Smooth muscle cell of bladder (primary cell): ENCODE measurements at places on chromosomes 1 and 21. TPM values are rescaled to one million over a fixed set of nuclear protein-coding genes. Genes with fewer than 3 reads are reported as not detected.

Gene PLA2G2F
- not detected in 2 replicates for total RNA-seq

Gene LRRC40
- 13.2 and 13.4 TPM in 2 replicates for total RNA-seq

Gene MEAF6
- 34.7 and 46.9 TPM in 2 replicates for total RNA-seq

Gene AIM2
- not detected in 2 replicates for total RNA-seq

Gene BEND5
- 0.18 TPM in 1 of 2 replicates, not detected in the other for total RNA-seq

Gene DNAJC28
- 1.4 and 1.5 TPM in 2 replicates for total RNA-seq

Gene GLUL
- total RNA-seq, result 185 and 318 TPM in 2 replicates

Gene NEK2
- total RNA-seq, result 2.1 and 2.9 TPM in 2 replicates

Gene TNFRSF1B
- 7.1 and 10.7 TPM in 2 replicates for total RNA-seq

Gene SAMD13
- 0.18 and 0.43 TPM in 2 replicates for total RNA-seq

Gene FCRLB
- 1.1 and 1.7 TPM in 2 replicates for total RNA-seq

Gene ERICH3
- total RNA-seq, result not detected in 2 replicates

Gene UBE2U
- total RNA-seq, result 0.28 TPM in 1 of 2 replicates, not detected in the other
